ENCODE measurements at places on chromosomes 16 and 17. TPM values are rescaled to one million over a fixed set of nuclear protein-coding genes. Genes with fewer than 3 reads are reported as not detected.

GRCh38 chr17:1890758-1891450 lies 61.1 kb downstream of the RPA1 start:
- no peaks in the 10 kb centered on the region for H3K27me3 ChIP-seq
- peaks cover 92% of the 10 kb centered on the region for H3K36me3 ChIP-seq
- no peak overlapping the region for H3K27ac ChIP-seq
- DNase-seq = no peak

DNA sequence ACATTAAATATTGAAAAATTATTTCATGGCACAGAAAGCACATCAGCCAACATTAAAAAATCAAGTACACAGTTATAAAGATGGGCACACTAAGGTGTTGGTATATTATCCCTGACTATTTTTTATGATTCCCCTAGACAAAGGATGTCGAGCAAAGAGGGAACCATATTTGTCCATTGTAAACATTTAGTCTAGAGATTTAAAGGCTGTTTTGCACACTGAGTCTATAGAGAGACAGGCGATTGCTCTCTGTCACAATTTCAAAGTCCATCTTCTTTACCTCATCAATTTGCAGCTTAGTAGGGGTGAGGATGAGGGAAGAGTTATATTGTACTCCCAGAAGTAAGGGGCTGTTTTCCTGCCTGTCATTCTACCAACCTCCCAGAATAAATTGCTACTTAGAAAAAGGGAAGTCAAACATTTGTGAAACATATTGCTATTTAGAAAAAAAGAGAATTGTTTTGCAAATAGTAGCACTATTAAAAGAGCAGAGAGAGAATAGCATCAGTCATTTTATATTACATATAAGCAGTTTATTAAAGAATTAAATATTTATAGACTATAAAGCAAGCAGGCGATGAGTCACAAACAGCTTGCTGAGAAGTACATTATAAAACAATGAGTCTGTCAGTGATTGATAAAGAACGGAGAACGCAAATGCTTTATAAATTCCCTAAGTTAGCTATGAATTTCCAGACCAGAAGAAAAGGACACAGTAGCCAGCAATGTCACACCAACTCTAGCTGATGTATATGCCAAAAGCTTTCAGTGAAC lies 270.6 kb upstream of the PMFBP1 start:
- H3K36me3 ChIP-seq = no peaks in the 10 kb centered on the region
- no peak for DNase-seq
- peaks cover 15% of the 10 kb centered on the region for H3K4me1 ChIP-seq

GRCh38 chr16:67112591-67113399 lies 3.1 kb downstream of the PHAF1 start:
- H3K27ac ChIP-seq = peak overlapping the region; percentile 99
- no peaks in the 10 kb centered on the region for H3K27me3 ChIP-seq
- peaks cover 79% of the 10 kb centered on the region for H3K4me1 ChIP-seq
- H3K4me3 ChIP-seq = no peak overlapping the region
- DNase-seq = no peak

DNA sequence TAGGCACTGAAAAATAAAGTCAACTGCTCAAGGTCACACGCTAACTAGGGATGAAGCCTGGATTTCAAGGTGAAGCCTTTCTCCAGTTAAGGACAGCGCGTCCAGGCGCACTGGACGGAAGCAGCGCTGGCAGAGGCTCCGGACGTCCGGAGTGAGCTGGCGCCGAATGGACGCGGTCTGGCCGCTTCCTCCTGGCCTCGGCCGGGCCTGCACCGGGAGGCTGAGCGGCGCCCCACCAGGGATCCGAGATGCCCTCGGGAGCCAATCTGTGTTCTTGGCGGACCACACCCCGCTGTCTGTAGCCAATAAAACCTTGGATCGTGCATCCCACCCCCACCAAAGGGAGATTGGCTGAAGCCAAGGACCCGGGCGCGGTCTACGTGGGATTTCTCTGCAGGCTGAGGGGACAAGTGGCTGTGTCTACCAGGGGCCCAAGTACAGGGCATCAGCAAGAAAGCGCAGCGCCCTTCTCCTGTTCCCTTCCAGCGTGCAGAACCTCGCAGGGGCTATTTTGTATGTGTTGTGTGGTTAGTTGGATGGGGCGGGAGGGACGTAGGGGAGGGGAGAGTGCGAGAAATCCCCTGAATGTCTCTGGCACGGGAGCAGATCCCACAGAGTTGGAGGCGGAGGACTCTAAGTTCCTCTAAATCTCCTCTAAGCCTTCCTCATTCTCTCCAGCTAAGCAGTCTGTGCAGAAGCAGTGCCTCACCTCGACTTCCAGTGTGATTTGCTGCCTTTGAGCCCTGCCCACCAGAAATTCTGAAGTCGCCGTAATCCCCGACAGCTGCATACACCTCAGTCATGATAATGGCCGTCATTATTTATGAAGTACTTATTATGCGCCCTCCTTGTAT lies 2.5 kb upstream of the AKAP10 start:
- peak overlapping the region; percentile 58 for H3K27ac ChIP-seq
- peaks cover 52% of the 10 kb centered on the region for H3K4me1 ChIP-seq
- peak; percentile 68 for DNase-seq
- H3K36me3 ChIP-seq = peaks cover 8% of the 10 kb centered on the region
- H3K27me3 ChIP-seq = no peaks in the 10 kb centered on the region

DNA sequence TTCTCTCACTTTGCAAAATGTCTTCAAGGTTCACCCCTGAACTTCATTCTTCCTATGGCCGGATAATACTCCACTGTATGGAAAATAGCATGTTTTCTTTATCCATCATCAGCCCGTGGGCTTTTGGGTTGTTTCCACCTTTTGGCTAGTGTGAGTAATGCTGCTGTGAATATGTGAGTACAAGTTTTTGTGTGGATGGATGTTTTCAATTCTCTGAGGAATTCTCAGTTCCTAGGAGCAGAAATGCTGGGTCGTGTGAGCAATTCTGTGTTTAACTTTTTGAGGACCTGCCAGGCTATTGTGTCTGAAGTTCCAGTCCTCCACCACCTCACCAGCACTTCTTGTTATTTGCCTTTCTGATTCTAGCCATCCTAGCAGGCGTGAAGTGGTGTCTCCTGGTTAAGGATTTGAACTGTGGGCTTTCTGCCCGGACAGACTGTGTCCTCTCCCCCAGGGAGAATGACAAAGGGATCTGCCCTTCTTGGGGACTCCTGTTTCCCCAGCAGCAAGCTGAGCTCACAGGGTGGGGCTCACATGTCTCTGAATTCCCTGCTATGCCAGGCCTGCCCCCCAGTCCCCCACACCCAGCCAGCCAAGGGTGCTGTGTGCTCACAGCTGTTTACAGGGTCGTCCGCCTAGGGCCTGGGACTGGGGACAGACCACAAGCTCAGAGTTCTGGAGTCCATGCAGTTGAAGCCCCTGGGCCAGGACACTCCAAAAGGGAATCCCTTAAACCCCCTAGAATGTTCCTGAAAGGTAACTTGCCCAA lies 92.2 kb upstream of the CIBAR2 start:
- DNase-seq = no peak
- H3K36me3 ChIP-seq = no peaks in the 10 kb centered on the region
- H3K27me3 ChIP-seq = no peaks in the 10 kb centered on the region
- no peak overlapping the region for H3K4me3 ChIP-seq
- no peaks in the 10 kb centered on the region for H3K4me1 ChIP-seq

- H3K27ac ChIP-seq = no peak overlapping the region
- no peaks in the 10 kb centered on the region for H3K36me3 ChIP-seq
- DNase-seq = no peak
- H3K27me3 ChIP-seq = no peaks in the 10 kb centered on the region
These were observed 365.7 kb upstream of the MAF start for GRCh38 chr16:79966226-79966625.

- H3K4me1 ChIP-seq = no peaks in the 10 kb centered on the region
- no peak for DNase-seq
- no peak overlapping the region for H3K4me3 ChIP-seq
- no peaks in the 10 kb centered on the region for H3K36me3 ChIP-seq
- no peaks in the 10 kb centered on the region for H3K27me3 ChIP-seq
These were observed 73.2 kb upstream of the AKTIP start for GRCh38 chr16:53576210-53576609.

- no peak for DNase-seq
- H3K27me3 ChIP-seq = peaks cover 20% of the 10 kb centered on the region
- peaks cover 18% of the 10 kb centered on the region for H3K4me1 ChIP-seq
- no peak overlapping the region for H3K27ac ChIP-seq
- no peak overlapping the region for H3K4me3 ChIP-seq
These were observed 3.1 kb downstream of the MMP15 start for GRCh38 chr16:58028541-58029070.

GRCh38 chr17:51613255-51613654 lies 352.9 kb downstream of the UTP18 start:
- H3K4me1 ChIP-seq = no peaks in the 10 kb centered on the region
- no peak overlapping the region for H3K27ac ChIP-seq
- H3K27me3 ChIP-seq = no peaks in the 10 kb centered on the region
- H3K4me3 ChIP-seq = no peak overlapping the region
- no peaks in the 10 kb centered on the region for H3K36me3 ChIP-seq
- no peak for DNase-seq

DNA sequence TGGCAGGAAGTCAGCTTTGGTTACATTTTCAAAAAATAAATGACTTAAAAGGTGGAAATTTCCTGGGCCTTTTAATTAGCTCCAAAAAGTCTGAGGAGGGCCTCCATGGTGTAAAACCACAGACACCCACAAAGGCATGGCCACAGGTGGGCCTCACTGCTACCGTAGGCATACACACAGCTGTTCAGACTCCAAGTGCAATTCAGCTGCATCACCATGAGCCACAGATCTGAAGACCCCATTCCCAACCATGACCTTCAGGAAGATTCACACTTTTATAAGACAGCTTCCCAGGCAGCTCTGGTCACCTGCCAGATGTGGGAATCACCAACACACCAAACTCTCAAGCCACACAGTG lies 20.6 kb downstream of the CSNK2A2 start:
- H3K4me1 ChIP-seq = no peaks in the 10 kb centered on the region
- H3K27ac ChIP-seq = no peak overlapping the region
- H3K27me3 ChIP-seq = no peaks in the 10 kb centered on the region
- DNase-seq = no peak
- H3K36me3 ChIP-seq = peaks cover 64% of the 10 kb centered on the region

DNA sequence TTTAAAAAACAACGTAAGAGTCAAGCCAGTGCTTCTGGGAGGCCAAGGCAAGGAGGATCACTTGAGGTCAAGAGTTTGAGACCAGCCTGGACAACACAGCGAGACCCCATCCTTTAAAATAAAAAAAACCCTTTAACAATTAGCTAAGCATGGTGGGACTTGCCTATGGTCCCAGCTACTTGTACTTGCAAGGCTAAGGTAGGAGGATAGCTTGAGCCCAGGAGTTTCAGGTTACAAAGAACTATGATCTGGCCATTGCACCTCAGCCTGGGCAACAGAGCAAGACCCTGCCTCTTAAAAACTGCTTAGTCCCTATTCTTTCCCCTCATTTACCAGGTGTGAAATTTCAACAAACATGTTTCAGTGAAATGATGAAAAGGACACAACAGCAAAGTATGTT lies 89.5 kb downstream of the STH start:
- no peaks in the 10 kb centered on the region for H3K4me1 ChIP-seq
- no peaks in the 10 kb centered on the region for H3K27me3 ChIP-seq
- H3K27ac ChIP-seq = no peak overlapping the region
- DNase-seq = no peak
- peaks cover 27% of the 10 kb centered on the region for H3K36me3 ChIP-seq

DNA sequence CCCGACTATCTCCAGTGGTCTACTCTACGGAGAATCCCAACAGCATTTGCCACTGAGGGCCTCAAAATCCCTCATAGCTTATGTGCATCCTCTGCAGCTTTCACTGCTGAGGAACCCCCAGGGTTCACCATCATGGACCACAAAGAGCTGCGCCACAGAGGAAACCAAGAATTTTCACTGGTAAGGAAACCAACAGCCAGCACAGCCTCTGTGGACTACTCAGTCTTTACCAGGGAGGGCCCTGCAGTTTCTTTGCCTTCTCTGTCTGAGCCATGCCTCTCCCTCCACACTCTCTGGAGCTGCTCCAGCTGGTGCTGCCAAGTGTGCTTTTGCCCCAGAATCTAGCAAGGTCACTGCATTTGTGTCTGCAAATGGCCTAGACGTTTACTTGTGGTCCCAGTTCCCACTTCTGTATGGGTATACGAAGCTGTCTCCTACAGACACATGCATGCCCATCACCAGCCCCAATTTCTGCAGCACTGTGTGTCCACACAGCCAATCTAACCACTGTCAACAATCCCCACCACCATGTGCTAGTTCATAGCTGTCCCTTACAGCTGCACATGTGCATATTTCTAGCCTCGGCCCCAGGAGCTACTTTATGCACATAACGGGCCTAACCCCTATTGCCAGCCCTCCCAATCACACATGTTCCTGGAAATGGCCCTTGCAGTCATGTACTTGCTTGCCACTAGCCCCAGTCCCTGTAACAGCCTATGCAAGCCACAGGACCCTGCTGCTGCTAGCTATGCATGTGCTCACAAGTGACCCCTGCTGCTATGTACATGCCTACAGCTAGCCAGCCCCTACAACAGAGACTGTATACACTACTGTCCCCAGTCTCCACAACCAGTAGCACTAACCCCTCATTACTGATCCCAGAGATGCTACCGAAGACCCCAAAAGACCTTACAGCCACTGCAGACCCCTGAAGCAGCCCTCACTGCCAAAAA lies 1437.4 kb downstream of the CDH11 start:
- no peak overlapping the region for H3K4me3 ChIP-seq
- H3K27me3 ChIP-seq = no peaks in the 10 kb centered on the region
- no peaks in the 10 kb centered on the region for H3K36me3 ChIP-seq
- no peaks in the 10 kb centered on the region for H3K4me1 ChIP-seq
- no peak for DNase-seq
- no peak overlapping the region for H3K27ac ChIP-seq

GRCh38 chr17:82914375-82914774 lies 74.6 kb upstream of the ZNF750 start:
- no peak for DNase-seq
- no peak overlapping the region for H3K27ac ChIP-seq
- peaks cover 14% of the 10 kb centered on the region for H3K4me1 ChIP-seq
- H3K4me3 ChIP-seq = no peak overlapping the region

- H3K4me1 ChIP-seq = no peaks in the 10 kb centered on the region
- no peak overlapping the region for H3K4me3 ChIP-seq
- H3K27me3 ChIP-seq = no peaks in the 10 kb centered on the region
- no peaks in the 10 kb centered on the region for H3K36me3 ChIP-seq
These were observed 268.7 kb upstream of the CDH5 start for GRCh38 chr16:66097751-66098150.

- no peak for DNase-seq
- H3K36me3 ChIP-seq = no peaks in the 10 kb centered on the region
- H3K27ac ChIP-seq = no peak overlapping the region
- H3K27me3 ChIP-seq = no peaks in the 10 kb centered on the region
- no peak overlapping the region for H3K4me3 ChIP-seq
These were observed 295.3 kb downstream of the SOX9 start for GRCh38 chr17:72416054-72416675.

The PYY gene
- polyA plus RNA-seq = not detected

The KRT33B gene
- not detected for polyA plus RNA-seq

The AHSP gene
- polyA plus RNA-seq = not detected

The NSMCE1 gene
- 85.2 TPM for polyA plus RNA-seq

The CCT6B gene
- polyA plus RNA-seq = 1.4 TPM

The PRAC1 gene
- polyA plus RNA-seq = not detected

The ABCC12 gene
- polyA plus RNA-seq = not detected

The KCTD2 gene
- polyA plus RNA-seq = 11.9 TPM

The CTRB1 gene
- polyA plus RNA-seq = not detected

The TLCD2 gene
- not detected for polyA plus RNA-seq

The TAC4 gene
- polyA plus RNA-seq = not detected

The CEP295NL gene
- polyA plus RNA-seq = 0.38 TPM

The C16orf89 gene
- not detected for polyA plus RNA-seq

The RPH3AL gene
- 1.5 TPM for polyA plus RNA-seq

The PRSS27 gene
- polyA plus RNA-seq = not detected

The PGAP6 gene
- polyA plus RNA-seq = 18.2 TPM

The MIS12 gene
- polyA plus RNA-seq = 10.8 TPM

All from CD14-positive monocyte (primary cell).